ENCODE measurements at places on chromosomes 4 and X.

DNA sequence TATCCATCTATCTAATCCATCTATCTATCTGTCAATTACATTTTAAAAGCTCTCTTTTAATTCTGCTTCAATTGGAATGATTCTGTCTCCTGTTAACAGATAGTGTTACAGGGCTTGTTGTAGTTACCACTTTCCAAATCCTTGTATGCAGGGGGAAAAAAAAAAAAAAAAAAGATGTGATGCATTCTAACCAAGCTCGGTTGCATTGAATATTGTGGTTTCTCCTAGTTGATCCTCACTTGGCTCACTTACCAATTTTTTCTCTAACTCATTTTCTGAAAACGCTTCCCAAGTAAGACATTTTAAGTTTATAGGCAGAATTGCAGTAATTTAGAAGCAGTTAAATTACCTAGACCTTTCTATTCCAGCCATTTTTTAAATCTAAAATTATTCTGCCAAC is 327.9 kb upstream of the PITX2 start:
- DNase-seq, result no peak

DNA sequence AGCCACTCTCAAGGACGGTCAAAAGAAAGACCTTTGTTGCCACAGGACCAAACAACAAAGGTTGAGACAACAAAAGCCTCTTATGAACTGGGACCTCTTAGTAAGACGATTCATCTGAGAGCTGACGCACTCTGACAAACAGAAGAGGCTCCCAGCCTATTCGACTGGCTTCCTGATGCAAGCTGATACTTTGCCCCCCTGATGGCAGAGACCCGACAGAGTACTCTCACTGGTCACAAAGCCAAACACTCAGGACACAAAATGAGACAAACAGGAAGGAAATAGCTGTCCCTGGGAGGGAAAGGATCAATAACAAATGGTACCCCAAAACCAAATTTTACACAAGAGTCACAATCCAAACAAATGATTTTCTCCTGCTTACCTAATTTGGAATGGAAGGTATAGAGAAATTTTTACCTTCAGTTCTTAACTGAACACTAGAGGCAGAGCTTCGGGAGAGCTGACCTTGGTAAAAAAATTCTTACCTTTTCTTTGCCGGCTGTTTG is 75.2 kb upstream of the PLAC8 start:
- DNase-seq, result no peak

DNA sequence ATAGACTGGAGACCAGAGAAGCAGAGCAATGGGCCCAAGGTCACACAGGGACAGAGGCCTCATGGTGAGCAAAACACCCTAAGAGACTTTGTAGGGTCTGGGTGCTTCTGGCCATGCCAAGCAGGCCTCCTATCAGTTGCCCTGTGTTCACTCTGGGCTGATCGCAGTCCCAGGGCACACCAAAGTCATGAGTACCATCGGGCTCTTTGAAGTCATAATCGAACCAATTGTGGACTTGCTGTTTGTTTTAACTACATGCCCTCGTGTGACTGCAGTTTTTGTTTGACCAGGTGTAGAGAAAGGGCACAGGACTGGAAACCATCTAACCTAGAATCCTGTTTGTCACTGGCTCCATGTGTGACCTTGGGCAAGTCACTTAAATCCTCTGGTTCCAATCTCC is 172.5 kb upstream of the CPEB2 start:
- no peak for DNase-seq

GRCh38 chr4:114272226-114272625 is 292.8 kb upstream of the ARSJ start:
- DNase-seq, result no peak
